ENCODE measurements at places on chromosomes 7 and 10. TPM values are rescaled to one million over a fixed set of nuclear protein-coding genes. Genes with fewer than 3 reads are reported as not detected.

Gene CDNF
- total RNA-seq: 0.74 TPM

Gene TAS2R41
- not detected for total RNA-seq

DNA sequence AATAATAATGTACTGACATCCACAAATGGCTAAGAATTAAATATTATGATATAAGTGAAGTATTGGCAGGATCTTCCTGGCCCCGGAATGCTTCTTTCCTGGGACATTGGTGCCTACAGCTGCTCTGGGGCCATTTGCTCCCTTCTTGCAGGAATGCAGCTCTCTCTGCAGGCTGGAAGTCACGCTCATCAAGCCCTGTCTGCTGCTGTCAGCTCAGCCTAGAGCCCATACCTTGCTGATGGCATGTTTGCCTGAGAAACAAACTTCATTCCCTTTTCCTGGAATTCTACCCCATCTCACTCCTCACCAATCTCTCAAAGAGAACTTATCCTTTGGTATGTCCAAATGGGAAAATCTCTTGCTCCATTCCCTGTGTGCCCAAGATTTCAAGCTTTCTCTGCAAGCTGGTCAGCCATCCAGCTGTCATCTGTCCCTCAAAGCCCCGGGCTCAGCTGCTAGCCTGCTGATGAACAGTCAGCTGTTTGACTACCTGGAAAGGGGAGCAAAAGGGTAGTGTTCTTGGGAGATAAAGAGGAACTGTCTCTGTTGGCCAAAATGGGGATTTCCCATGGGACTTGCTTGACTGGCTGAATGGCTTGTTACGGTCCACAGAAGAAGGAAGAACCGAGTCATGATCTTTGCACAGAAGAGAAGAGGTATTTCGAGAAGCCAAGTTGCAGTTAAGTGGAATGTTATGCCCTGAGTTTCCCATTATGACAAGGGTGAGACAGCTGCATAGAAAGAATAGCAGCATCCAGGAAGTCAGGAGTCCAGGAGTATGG is 12.0 kb upstream of the RASSF4 start:
- no peak for DNase-seq

DNA sequence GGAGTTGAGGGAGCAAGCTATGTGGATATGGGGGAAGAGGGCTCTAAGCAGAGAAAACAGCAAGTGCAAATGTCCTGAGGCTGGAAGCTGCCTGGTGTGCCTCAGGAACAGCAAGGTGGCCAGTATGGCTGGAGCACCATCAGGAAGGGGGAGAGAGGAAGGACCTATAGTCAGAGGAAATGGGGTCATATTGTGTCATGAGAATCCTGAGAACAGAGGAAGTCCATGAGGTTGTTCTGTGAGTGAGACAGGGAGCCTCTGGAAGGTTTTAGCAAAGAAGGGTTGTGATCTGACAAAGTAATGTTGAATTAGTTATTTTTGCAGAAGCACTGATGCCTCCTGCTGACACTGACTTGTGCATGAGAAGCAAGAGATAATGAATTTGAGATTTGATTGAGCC is 204.3 kb downstream of the PTEN start:
- no peak for DNase-seq

Gene C10orf90
- not detected for total RNA-seq

DNA sequence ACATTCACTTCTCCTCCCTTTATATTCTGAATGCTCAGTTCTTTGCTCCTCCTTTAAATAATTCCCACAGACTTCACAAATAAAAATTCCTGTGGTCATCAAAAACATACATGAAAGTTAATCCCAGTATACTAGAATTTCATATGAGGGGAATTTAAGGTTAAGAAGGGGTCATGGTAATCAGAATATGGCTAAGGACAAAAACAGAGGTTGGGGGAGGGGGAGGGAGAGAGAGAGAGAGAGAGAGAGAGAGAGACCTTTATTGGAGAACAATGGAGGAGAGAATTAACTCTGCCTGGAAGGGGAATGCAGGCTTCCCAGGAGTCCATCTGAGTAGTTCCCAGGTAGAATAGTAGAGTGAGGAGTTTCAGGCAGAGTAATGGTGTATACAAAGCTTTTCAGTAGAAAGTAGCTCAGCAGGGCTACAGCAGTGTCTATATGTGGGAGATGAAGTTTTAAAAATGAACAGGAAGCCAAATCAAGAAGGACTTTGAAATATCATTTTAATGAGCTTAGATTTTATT is 5.2 kb upstream of the CUBN start:
- no peak for DNase-seq

GRCh38 chr10:93420944-93421825 is 60.9 kb downstream of the MYOF start:
- DNase-seq: no peak

Gene FKBP6
- total RNA-seq: not detected

DNA sequence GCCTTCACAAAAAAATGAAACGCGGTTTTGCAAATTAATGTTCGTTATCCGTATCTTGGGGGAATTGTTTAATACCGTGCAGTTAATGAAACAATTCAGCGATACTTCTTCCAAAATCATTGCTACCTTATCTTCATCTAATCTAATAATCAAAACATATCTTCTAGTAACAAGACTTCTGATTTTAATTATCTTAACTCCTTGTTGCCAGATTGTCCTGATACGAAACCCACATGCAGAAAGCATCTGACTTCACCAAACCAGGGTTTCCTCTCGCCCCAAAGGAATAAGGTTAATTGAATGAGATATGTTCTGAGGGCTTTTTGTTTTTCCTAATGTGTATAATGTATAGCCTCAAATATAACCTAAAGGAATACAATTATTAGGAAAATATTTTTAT is 105.2 kb upstream of the SH2B2 start:
- DNase-seq: no peak

GRCh38 chr7:51261117-51261835 is 55.3 kb downstream of the COBL start:
- no peak for DNase-seq

- DNase-seq: no peak
Observed at GRCh38 chr10:72459301-72459700, 104.6 kb upstream of the DNAJB12 start.

Gene LLCFC1
- total RNA-seq: not detected

DNA sequence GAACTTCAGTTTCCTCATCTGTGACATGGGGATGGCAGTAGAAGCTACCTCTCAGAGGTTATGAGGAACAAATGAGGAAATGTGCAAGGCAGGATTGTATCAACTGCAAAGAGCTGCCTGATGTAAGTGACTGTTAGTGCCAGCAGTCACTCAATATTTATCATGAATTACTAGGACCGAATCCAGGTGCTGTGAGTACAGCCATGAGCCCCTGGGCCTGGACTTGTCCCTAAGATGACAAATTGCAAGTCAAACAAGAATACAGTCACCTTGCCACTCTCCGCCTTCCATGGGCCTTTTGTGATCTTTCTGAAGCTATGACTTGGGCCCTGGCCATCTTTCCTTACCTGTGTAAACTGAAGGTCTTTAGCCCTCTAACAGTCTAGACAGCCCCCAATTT is 27.7 kb upstream of the TLX1 start:
- DNase-seq: no peak

Gene NPC1L1
- total RNA-seq: 0.21 TPM

Gene LIPN
- total RNA-seq: not detected

DNA sequence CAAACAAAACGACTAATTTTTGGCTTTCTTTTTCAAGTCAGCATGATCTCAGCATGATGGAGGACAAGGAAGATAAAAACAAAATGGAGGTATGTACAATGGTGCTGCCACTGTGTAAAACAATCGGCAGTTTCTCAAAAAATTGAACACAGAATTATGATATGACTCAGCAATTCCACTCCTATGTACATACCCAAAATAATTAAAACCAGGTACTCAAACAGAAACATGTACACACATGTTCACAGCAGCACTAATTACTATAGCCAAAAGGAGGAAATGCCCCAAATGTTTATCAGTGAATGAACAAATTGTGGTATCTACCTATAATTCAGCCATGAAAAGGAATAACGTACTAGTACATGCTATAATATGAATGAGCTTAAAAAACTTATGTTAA is 29.9 kb downstream of the SNX13 start:
- DNase-seq: no peak

DNA sequence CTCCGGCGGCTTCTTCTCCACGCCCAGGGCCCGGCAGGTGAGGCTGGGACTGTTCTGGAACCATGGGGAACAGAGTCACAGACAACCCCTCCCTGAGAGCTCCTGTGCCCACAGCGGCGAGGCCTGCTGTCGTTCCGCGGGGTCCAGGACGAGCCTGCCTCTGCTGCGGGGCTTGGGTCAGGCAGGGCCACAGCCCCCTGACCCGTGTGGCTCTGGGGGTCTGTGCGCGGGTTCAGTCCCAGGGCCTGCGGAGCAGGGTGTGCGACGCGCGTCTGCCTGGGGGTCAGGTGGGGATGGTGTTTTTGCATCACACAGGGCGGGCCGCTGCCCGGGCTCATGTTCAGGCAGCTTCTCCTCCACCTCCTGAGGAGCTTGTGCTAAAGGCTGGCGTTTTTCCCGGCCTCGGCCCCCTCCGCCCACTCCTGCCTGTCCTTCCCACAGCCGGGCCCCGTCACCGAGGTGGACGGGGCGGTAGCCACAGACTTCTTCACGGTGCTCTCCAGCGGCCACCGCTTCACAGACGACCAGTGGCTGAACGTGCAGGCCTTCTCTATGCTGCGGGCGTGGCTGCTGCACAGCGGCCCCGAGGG is 8.4 kb downstream of the AP5Z1 start:
- no peak for DNase-seq

- DNase-seq: no peak
Observed at GRCh38 chr10:16966991-16967865, 150.0 kb upstream of the RSU1 start.
